ENCODE measurements at places on chromosomes 12 and 14.

DNA sequence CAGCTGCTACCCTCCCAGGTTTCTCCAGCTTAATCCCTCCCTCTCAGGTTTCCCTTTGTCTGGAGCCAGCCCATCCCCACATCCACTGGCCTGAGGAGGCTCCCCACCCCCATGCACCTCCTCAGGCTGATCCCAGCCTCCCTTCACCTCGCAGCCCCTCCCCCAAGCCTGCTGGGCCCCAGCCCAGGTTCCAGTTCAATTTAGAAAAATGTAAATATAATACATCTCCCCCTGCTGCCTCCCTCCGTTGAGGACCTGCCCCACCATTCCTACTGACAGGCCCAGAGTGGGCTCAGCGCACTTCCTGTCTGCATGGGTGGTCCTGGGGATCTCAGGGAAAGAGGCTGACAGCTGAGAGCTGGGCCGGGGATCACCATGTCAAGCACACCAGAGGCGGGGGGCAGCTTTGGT is 155.8 kb downstream of the NTF3 start:
- no peak for DNase-seq

DNA sequence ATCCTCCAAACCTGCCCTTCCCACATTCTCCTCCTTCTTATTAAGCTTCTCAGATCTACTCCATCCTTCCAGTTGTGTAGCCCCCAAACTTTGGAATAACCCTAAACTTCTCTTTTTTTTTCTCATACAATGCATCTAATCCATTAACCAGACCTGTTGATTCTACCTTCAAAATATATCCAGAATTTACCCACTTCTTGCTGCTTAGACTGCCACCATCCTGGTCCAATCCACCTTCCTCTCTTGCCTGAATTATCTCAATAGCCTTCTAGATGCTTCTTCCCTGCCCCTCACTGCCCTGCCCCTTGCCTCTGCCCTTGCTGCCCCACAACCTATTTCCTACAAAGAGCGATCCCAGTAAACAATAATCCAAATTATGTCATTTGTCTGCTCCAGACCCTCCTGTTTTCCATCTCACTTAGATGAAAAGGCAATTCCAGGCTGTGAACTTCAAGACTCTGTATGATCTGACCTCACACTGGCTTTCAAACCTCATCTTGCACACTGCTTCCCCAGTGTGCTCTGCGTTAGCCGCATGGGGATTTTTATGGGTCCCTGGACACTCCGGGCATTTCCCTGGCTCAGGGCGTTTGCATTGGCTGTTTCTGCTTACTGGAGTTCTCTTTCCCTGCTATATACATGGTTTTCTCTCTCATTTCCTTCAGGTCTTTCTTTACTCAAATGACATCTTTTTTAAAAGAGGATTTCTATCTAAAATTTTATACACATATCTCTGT is 42.6 kb upstream of the HIF1A start:
- no peak for DNase-seq

DNA sequence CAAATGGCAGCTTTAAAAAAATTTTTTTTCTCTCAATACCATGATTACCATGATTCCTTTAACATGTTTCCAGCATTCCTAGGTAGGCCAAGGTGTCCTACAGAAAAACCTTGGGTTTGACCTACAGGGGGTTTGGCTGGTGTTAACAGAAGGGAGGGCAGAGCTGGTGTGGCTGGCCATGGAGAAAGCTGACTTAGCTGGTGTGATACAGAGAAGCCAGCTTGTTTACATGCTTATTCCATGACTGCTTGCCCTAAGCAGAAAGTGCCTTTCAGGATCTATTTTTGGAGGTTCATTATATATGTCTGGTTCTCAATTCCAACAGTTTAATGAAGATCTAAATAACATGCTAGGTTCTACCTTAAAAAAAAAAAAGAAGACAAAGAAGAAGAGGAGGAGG is 68.6 kb downstream of the EEA1 start:
- DNase-seq = no peak

DNA sequence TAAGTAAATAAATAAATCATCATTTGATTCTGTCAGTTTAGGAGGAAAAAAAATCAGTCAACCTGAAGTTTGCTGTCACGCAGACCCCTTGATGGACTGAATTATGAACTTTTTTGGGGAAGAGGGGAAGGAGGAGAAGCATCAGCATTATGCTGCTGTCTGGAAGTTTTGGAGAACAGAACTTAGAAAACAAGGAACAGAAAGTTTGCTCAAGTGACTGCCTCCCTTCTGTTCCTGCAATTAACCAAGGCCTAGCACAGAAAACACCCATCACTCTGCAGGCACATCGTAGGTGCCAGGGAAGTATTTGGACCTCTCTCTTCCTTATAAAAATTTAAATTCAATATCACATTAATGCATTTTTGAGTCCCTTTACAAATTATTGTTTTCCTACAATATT is 283.8 kb downstream of the VRK1 start:
- DNase-seq = no peak

DNA sequence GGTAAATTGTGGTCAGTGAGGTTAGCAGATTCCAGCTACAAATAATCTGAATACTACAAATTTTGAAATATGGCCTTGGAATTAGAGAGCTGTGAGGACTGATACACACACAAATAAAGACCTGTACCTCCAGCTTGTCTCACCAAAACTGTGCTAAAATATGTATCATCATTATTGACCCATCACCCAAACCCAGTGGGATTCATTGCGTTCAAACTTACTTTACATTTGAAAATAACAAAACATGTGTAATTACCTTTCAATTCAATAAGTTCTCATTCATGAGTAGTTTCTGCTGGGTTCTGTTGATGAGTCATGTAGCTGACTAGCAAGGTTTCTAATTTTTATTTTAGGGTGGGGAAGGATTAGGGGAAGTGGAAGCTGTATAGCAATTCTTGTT is 170.9 kb downstream of the MSRB3 start:
- no peak for DNase-seq

DNA sequence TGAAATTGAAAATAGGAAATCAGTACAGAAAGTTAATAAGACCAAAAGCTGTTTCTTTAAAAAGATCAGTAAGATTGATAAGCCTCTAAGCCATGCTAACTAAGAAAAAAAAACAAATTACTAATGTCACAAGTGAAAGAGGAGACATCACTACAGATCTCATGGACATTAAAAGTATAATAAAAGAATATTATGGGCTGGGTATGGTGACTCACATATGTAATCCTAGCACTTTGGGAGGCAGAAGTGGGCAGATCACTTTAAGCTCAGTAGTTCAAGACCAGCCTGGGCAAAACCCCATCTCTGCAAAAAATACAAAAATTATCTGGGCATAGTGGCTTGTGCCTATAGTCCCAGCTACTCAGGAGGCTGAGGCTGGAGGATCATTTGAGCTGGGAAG is 30.5 kb downstream of the B4GALNT3 start:
- DNase-seq = no peak

GRCh38 chr12:95424271-95424994 is 49.5 kb upstream of the METAP2 start:
- no peak for DNase-seq

DNA sequence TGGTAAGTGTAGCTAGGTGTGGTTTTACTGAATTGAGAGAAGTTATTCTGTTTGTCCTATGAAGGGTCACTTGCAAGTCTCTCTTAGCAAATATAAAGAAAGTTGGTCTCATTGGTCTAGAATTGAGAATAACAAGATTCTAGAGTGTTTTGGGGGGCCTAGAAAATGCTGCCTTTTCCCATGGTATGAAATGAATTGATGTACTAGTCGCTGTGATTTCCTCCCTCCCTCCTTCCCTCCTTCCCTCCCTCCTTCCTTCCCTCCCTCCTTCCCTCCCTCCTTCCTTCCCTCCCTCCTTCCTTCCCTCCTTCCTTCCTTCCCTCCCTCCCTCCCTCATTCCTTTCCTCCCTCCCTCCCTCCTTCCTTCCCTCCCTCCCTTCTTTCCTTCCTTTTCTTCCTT is 166.7 kb upstream of the RGS6 start:
- DNase-seq = no peak

DNA sequence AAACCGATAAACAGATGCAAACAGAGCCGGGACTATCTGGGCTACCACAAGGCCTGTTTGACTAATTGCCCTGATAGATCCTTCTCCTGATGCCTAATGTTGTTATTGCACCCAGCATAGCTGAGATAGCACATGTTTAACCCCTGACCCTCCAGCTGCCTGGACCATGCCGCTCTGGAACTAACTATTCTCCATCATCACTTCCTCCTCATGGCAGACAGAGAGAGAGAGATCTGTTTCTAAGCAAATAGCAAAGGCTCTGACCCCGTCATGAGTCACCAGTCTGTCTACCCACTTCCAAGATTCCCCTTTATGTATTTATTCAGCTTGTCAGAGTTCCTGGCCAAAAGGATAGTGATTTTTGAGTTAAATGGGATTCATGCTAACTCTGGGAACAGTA is 58.2 kb upstream of the FLRT2 start:
- no peak for DNase-seq

DNA sequence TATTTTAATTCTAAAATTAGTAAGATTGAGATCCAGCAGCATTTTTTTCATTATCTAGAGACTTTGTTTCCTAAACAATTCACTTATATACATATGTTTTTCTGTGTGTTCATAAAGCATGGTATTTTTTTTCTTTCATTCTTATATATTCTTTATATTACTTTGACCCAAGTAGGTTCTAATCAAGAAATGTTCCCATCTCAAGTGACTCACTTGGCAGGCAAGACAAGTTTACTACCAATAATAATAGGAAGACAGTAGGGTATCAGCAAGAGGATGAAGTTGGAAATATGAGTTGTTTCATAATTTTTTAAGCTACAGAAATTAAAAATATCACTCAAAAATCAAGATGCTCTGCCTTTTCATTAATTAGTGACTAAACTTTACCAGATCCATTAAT is 613.4 kb upstream of the ATP2B1 start:
- DNase-seq = no peak

DNA sequence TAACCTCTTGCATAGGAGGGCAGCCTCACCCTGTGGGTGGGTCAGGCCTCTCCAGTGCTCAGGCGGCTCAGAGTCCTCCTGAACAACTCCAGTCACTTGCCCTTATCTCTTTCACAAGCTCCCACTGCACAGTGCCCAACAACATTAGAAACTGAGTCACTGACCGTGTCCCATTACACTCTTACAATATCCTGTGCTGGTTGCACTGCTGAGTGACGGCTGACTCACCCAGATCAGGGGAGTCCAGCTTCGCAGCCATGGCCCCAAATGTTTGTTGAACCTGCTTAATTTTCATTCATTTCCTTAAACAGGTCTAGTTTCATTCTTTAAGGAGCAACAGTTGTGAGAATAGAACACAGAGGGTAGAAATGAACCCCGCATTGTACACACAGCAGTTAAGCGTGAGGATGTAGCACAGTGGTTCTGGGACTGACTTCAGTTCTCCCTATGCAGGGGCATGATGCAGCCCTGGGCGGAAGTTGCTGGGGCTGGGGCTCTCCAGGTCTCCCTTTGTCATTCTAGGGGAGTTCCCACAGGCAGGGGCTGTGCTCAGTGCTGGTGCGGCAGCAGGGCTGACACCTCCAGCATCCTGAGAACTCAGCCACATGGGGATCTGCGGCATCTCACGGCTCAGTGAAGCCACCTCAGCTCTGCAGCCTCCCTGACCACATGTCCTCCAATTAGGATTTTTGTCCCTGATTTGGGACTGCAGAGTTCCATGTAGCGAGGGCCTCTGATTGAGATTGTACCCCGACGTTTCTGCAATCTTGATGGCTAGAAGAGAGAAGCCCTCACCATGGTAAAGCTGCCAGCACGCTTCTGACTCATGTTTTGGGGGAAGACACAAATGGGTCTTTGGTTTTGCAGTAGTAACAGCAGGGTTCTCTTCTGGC is 16.1 kb downstream of the GPR68 start:
- no peak for DNase-seq

DNA sequence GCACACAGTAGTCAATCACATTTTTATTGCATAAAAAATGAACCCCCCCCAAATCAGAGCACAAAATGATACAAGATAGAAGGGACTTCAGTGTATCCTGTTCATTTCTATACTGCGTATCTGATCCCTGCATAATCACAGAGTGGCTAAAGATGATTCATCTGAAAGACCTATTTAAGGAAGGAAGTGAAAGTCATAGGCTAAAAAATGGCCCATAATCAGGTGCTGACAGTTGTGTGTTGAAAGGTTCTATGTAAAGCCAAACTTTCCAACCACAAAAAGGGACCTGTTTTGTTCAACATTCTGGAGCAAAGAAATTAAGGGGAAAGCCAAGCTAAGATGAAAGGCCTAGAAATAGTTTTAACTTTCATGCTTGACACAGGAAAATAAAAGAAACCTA is 147.8 kb upstream of the ATP2B1 start:
- DNase-seq = no peak

GRCh38 chr12:89691659-89692058 is 17.0 kb downstream of the ATP2B1 start:
- DNase-seq = no peak

GRCh38 chr12:30019366-30020140 is 235.8 kb upstream of the TMTC1 start:
- DNase-seq = no peak

DNA sequence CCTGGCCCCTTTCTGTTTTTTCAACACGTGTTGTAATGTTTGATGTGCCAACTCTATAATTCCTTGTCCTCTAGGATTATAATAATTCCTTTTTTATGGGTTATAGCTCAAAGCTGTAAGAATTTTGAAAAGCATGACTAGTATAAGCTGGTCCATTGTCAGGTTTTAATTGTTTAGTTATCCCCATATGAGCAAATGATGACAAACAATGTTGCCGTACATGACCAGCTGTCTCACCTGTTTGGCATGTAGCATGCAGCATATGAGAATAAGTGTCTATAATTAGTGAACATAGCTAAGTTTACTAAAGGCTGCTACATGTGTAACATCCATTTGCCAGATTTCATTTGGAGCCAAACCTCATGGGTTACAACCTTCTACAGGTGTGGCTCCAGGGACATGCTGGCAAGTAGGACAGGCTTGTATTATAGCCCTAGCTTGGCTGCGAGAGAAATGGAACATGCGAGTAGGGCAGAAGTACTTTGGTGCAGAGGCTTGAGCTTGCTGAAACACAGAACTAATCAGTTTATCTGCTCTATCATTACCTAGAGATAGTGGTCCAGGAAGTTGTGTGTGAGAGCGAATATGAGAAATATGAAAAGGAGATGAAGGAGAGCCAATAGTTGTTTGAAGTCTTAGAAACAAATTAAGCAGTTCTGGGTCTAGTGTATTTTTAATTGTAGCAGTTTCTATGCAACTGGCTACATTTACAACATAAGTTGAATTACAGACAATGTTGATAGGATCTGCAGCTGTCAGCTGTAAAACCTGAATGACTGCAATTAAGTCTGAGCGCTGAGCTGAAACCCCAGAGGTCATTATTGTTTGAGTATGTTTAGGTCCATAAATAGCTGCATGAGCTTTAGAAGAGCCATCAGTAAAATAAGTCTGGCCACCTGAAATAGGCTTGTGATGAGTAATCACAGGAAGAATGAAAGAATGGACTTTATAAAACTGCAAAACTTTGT is 22.6 kb upstream of the MAPKAPK5 start:
- DNase-seq = no peak
